Caki2 (cell line): ENCODE measurements at places on chromosomes 2 and 18. TPM values are rescaled to one million over a fixed set of nuclear protein-coding genes. Genes with fewer than 3 reads are reported as not detected.

Gene RANBP2
- total RNA-seq = 14.6 and 16.5 TPM in 2 replicates

Gene UGT1A3
- total RNA-seq = 0.78 TPM in 1 of 2 replicates, not detected in the other

Gene PMAIP1
- 2.7 and 8.5 TPM in 2 replicates for total RNA-seq

Gene CCDC148
- 0.41 and 7.2 TPM in 2 replicates for total RNA-seq

Gene ZNF396
- total RNA-seq = 1.3 and 2.7 TPM in 2 replicates

DNA sequence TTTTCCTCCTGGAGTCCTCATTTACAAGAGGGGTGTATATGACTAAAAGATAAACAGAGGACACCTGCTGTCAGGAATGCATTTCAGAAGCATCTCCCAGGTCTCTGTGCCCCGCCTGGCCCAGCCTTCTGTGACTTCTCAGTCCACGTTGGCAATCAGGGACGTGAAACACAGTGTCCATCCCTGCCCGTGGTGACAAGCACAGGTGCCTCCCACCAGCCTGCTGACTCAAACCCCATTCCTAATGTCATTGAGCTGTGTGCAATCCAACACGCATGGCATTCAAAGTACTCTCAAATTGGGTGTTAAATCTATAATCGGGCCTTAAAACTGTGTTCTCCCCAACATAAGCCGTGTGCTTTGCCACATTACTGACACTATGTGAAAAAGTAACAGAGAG is 343.2 kb downstream of the EIPR1 start:
- DNase-seq = no peak

DNA sequence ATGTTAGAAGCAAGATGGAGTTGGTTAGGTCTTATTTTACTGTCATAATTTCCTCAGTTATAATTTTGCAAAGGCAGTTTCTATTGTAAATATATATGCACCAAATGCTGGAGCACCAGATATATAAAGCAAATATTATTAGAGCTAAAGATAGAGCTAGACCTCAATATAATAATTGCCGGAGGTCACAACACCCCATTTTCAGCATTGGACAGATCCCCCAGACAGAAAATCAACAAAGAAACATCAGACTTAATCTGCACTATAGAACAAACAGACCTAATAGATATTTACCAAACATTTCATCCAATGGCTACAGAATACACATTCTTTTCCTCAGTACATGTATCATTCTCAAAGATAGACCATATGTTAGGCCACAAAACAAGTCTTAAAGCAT is 115.2 kb downstream of the CABYR start:
- no peak for DNase-seq

GRCh38 chr2:120289221-120289906 is 36.7 kb downstream of the RALB start:
- DNase-seq = no peak

DNA sequence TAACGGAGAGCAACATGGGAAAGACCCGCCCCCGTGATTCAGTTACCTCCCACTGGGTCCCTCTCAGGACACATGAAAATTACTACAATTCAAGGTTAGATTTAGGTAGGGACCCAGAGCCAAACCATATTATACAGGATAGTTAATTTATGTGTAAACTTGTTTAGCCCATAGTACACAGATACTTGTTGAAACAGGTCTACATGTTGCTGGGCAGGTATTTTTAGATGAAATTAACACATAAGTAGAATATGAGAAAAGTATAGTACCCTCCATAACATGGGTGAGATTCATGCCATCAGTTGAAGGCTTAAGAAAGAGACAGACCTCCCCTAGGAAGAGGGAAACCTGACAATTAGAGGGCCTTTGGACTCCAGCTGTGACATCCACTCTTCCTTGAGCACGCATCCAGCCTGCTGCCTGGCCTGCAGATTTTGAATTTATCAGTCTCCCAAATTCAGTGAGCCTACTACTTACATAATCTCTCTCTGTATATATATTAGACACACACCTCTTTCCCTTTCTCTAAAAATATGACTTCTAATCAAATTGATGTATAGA is 463.5 kb upstream of the NETO1 start:
- DNase-seq = no peak

GRCh38 chr2:173248381-173248780 is 106.3 kb upstream of the CDCA7 start:
- DNase-seq = no peak

- peak; percentile 14 for DNase-seq
Measured at GRCh38 chr2:28206762-28207161, 185.9 kb upstream of the FOSL2 start.
